Caki2 (cell line): ENCODE measurements at places on chromosomes 6 and 20.

DNA sequence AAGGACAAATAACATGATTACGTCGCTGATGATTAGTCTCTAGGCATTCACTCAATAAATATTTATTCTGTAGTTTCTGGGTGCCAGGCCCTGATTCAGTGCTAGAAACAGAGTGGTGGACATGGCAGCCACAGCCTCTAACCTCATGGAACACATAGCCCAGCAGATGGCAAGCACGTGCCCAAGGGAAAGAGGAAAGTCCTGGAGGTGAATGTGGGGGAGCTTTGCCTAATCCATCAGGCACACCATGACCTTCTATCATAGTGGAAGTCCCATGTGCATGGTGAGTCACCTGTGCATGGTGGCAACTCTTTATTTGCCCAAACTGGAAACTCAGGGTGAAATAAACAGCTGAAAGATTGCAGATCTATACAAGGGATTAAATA lies 143.0 kb upstream of the TNFAIP3 start:
- no peak for DNase-seq

GRCh38 chr6:13038741-13039190 lies 289.6 kb downstream of the TBC1D7 start:
- no peak for DNase-seq

GRCh38 chr6:152059909-152060308 lies 252.4 kb downstream of the ESR1 start:
- no peak for DNase-seq

DNA sequence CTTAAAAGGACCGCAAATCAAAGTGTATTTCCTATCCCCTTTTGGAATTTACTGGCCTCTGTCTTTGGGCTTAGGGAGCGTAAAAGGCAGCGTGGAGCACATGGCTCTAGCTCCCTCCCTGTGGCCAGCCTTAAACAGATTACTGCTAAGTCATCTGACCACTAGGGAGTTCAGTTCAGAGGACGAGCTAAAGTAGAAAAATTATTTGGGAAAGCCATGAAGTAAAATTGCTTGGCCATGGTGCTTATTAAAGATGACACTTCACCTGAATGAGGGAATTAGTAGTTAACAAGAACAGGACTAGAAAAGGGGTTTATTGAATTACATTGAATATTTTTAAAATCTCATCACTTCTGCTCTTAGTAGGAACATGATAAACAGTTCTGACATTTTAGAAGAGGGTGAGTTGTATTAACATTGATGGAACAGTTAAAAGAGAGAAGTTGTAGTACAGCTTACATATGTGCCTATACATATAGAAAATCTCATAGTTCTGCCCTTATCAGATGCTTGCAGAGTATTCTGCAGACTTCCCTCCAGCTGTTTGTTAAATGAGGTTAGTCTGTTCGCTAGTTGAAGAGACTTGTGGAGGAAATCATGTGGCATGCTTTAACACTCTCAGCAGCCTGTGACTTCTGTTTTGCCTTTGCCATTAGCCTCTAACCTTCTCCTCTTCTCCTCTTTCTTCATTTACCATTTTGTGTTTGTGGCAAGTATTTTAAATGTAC lies 31.2 kb upstream of the MAPK13 start:
- no peak for DNase-seq

GRCh38 chr6:219641-220198 lies 72.6 kb upstream of the DUSP22 start:
- no peak for DNase-seq

DNA sequence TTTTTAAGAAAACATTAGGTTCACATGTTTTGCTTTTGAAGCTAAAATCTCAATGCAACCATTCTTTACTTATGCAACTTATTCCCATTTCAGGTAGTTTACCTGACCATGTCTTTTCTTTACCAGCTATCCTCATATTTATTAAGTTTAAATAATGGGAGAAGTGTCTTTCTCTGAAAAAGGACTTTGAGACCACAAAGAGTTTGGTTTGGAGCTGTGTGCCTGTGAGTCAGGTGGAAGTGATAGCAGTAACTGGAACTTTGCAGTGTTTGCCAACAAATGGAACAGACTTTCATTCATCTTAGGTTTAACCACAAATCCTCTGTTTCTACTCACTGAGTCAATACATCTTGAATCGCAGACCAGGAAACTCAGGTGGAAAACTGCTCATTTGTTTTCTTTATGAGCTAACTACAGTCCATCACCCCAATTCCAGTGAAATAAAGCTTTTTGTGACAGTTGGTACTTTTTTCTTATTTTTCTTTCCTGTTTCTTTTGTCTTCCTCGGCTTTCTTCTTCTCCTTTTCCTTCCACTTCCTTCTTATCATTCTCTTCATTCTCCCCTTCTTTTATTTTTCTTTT lies 148.3 kb upstream of the RIN2 start:
- no peak for DNase-seq

- DNase-seq: no peak
These were observed 23.3 kb upstream of the CDKN1A start for GRCh38 chr6:36655085-36655724.

GRCh38 chr6:35392111-35392702 lies 49.8 kb downstream of the PPARD start:
- DNase-seq: no peak

DNA sequence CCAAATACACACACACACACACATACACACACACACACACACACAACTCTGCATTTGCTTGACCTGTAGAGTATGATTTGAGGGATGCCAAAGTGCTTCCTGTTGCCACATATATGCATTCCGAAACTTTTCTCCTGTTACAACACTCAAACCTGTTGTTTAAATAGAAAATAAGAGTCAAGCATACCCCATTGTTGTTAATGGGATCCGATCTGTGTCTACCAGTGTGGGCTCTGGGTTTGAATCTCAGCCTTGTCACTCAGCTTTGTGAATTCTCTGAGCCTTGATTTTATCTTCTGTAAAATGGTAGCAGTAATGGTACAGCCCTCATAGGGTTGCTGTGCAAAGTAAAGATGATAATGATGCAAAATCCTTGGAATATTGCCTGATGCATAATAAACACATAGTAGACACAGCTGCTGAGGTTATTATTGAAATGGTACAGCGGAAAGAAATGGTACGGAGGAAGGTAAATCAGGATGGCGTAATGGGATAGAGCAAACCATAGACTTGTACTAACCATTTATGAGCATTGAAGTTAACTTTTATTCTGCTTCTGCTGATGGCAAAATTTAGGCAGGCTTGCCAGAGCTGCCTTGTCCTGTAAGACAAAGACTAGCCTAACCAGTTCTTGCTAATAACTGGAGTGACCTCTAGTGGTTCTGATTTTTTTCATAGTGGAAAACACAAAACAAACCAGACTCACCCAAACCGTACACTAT lies 113.5 kb upstream of the PHACTR1 start:
- peak; percentile 59 for DNase-seq

DNA sequence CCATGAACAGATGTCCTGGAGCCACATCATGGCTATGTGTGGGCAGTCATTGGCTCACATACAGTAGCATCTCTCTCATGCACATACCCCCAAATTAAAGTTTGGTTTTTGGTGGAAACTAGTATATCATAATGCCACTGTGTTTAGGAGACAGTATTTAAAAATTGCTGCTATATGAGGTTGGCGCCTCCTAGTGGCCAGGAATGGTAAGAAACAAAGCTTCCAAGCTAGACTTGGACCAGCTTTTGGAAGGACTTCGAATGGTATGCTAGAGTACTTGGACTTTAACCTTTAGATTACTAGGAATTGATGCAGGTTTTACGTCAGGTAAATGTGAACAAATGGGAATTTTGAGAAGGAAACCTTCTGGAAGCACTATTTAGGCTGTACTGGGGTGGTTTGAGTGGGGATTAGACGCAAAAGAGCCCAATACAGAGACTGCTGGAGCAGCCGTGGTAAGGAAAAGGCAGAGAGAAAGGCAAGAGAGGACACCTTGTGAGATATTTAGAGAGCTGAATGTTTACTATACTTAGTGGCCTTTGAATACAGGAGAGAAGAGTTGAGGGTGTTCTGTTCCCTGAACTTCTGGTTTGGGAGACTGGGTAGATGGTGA lies 23.8 kb downstream of the PRSS35 start:
- DNase-seq: no peak

- DNase-seq: no peak
These were observed 133.6 kb downstream of the SH3BGRL2 start for GRCh38 chr6:79764747-79765146.
